Eye (tissue), 1 donor: ENCODE measurements at places on chromosomes 13 and 19.

GRCh38 chr13:97223037-97223710, 1.0 kb downstream of the MBNL2 start:
- DNase-seq, result peak; percentile 82

GRCh38 chr19:54875506-54875905, 1.5 kb downstream of the FCAR start:
- DNase-seq, result no peak

DNA sequence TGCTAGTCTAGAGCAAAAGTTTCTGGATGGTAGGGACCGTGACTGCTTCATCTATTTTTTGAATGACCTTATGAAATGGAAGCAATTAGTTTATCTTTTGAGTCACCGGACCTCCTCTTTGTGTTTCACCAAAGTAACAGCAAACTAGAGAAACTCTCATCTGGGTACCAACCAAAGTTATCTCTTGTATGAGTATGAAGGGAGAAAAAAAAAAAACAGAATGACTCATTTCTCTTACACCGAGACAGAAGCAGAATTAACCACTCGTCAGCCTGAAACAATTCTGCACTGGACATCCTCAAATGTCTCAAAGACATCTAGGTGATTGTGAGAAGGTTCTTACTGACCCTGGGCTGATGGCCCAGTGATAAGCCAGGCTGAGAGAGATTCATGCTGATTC, 18.3 kb downstream of the ZNF100 start:
- DNase-seq, result no peak

- no peak for DNase-seq
Observed at GRCh38 chr13:67100730-67101129, 129.4 kb downstream of the PCDH9 start.

DNA sequence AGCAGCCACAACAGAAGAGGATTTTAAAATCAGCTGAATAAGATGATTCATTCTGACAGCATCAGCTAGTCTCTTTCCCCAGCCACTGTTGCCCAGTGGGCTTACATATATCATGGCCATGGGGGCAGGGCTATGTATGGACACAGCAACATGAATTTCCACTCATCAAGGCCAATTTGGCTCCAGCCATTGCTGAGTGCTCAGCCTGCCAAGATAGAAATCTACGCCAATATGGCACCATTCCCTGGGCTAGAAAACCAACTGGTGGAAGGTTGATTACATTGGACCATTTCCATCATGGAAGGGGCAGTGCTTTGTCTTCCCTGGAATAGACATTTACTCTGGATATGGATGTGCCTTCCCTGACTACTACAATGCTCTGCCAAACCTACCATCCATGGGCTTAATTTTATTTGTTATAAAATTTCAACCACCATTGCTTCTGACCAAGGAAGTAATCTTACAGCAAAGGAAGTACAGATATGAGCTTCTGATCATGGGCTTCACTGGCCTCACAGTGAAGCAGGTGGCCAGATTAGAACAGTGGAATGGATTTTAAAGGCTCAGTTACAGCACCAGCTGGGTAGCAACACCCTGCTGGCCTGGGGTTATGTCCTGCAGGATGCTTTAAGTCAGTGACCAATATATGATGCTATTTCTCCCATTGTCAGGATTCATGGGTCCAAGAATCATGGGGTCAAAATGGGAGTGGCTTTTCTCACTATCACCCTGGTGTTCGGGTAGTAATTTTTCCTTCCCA, 9.8 kb upstream of the ALOX5AP start:
- DNase-seq, result no peak

GRCh38 chr19:13960863-13961784, 8.8 kb downstream of the DCAF15 start:
- DNase-seq, result no peak

DNA sequence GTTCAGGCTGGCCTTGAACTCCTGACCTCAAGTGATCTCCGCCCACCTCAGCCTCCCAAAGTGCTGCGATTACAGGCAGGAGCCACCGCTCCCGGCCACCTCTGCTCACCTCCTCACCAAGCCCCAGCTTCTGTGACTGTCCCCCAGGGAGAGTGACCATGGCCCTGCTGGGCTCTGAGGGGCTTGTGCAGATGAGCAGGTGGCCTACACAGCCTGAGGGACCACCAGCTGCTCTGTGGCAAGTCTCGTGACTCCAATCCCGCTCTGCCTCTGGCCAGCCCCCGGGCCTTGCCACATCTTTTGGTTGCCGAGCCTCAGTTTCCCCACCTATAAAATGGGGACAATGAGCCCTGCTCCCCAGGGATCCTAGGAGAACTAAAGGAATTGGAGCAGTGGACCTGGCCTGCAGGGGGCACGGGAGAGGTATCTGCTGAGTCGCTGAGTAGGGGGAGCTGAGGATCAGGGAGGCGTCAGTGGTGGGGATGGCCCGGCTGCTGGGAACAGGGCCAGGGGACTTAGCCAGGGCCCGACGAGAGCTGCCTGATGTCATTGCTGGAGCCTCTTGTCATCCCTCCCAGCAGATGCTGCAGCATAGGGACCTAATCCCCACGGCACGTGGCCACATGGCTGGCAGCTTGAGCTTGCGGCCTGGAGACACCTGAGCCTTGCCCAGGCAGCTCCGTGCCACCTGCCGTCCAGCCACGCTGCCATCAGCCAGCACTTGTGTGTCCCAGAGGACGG, 74.7 kb downstream of the GADD45B start:
- DNase-seq, result peak; percentile 46

GRCh38 chr13:98203646-98204326, 26.7 kb upstream of the RNF113B start:
- DNase-seq, result no peak

- no peak for DNase-seq
Observed at GRCh38 chr19:18999016-18999758, 34.1 kb downstream of the SUGP2 start.

GRCh38 chr13:103066079-103066780, at the start of gene SLC10A2:
Gene SLC10A2 (minus strand): TSS chr13:103066417. CDS start chr13:103066249, 168 bp downstream.
- peak; percentile 3 for DNase-seq

DNA sequence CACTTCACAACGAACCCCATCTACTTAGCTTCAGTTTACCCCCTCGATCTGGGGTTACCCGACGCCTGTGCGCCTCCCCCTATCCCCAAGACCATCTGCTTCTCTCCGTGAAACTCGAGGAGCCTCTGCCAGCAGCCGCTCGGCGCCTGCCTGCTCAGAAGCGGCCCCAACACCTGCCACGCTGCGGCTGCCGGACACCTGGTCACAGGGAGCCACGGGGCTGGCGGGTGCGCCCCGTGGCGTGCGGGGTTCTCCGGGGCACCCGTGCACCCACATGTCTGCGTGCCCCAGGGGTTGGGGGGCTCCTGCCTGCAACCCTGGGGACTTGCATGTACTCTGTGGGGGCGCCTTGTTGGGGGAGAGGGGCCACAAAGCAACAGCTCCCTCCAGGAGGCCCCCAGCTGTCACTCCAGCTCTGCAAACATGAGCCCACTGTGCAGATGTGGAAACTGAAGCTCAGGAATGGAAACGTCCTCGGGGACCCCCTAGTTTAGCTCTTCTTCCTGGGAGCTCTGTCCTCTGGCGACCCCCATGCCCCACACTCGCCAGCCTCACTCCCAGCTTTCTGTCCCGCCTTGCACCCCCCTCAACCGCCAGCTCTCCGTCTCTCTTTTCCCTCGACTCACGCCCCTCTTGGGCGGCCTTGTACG, 7.0 kb upstream of the SEMA6B start:
- no peak for DNase-seq

DNA sequence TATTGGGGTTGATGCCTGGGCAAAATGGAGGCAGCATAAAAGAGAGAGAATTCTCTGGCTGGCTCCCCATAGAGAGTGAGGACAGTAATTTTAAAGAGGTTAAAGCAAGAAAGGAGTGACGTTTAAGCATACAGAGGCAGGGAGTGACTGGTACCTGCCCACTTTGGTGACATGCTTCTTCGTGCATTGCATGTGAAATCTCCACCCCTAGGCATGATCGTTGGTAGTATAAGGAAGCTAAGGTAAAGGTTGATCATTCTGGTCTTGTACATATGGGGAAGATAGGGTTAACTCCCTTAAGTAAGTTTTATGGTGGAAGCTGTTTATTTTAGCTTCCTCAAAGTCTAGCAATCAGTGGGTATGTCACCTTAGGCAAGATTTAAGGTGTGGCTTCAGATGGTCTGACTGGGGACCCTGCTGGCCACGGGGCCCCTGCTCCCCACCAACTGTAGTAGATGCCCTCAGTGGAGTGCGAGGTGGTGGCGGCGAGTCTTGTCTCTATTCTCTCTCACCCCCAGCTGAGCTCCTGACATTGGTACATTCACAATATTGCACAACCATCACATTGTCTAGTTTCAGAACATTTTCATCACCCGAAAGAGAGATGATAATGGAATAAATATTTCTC, 797.5 kb upstream of the SPRY2 start:
- DNase-seq, result no peak

DNA sequence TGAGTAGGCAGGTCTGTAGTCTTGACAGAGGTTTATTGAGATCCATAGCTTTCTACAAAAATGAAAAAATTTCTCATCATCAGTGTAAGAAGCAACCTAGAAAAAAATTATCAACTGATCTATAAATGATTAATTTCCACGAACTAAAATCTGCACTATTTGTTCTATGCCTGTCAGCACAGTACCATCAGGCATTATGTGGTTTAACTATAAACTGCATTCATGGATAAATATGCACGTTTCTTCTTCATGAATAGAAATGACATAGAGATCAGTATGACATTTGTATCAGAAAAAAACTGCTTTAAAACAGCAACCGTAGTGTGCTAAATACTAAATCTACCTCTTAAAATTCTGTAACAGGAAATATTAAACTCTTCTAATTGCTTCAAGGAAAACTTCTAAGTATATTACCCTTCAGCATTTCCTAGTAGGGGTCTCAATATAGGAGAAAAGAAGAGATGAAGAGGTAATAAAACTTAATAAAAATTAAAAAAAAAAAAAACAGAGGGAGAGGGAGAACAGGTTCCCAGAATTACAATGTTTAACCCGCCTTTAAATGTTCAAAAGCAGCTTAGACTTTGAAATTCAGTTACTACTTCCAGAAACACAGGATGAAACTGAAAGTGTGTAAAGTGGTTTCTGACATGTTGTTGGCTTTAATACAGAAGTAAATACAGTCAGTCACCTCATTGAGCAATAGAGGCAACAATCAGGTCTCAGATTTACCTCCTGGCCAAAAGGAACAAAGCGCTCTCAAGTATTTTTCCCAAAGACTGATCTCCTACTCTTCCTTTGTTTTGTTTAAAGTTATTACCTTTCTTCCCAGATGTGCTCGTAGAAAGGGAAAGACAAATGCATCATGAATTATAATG, 144.4 kb downstream of the DIAPH3 start:
- DNase-seq, result no peak

DNA sequence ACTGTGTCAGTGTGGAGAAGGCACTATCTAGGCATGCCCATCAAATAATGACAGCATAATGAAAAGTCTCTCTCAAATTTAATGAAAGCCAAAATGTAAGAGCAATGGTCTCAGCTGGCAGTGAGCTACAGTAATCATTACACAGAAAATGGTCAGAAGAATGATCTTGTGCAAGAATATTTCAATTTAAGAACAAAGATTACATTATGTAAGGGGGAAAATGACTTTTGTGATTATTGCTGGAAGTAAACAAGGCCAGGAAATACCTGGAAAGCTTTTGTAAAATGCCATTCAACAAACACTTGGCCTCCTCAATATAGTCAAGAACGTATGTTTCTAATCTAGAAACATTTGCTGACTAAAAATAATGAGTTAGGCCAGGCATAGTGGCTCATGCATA, 89.1 kb downstream of the CAB39L start:
- DNase-seq, result no peak

- DNase-seq, result no peak
Observed at GRCh38 chr19:8396563-8397203, 6.5 kb downstream of the RAB11B start.

DNA sequence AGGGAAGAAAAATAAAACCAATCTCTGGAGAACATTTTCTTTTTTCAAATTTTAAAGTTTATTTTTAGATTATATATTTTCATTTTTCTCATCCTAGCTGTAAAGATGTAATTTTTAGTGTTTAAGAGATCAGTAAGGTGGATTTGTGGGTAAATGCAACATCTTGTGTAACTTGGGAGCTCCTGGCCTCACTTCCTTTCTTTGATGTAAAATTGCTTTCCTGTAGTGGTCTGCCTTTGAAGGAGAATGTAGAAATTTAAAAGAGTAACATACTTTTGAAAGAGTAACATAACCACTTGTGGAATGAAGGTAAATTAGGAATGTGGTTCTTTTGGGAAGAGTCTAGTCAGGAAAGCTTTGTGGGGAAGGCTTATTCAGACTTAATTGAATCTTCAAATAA, 95.7 kb upstream of the AKAP11 start:
- no peak for DNase-seq

DNA sequence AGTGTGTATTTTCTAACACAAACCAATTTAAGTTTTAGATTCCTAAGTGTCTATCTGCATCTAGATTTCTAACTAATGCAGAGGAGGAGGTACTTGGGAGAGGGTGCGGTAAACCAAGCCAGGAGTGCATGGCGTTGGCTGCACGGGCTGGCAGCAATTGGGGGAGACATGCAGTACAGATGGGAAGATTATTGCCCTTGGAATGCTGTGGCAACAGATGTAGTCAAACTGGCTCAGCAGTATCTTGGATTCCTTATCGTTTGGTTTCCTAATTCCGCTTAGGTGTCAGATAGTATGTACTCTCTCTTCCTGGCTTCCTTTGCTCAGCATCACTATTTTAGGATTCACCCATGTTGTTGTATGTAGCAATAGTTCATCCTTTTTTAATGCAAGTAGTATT, 29.4 kb upstream of the STK24 start:
- peak; percentile 32 for DNase-seq

- no peak for DNase-seq
Observed at GRCh38 chr13:29763436-29764180, 86.8 kb downstream of the UBL3 start.

DNA sequence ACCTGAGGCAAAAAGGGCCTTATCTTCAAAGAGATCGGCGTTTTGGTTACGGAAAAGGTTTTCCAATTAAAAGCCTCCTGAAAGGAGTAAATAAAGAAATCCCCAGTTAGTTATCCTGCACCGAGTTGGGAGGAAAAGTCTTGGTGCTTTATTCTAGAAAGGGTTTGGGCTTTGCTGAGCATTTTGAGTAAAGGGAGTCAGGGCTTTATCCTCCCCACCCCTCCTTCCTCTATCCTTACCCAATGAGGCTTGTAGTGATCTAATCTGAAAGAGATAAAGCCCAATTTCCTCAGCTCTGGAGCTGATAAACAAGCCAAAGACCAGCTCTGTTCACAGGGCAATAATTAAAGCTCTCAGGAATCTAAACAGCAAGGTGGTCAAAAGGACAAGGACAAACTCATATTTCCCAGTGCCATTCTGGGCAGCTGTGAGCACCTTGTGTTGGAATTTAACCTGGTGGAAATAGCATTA, 188.9 kb upstream of the TSC22D1 start:
- peak; percentile 66 for DNase-seq
